Activated CD4-positive, CD25-positive, alpha-beta regulatory T cell treated with anti-CD3 and anti-CD28 coated beads, Interleukin-2, amount 50 U/mL, for 16 hours (primary cell): ENCODE measurements at places on chromosomes 5 and 9.

DNA sequence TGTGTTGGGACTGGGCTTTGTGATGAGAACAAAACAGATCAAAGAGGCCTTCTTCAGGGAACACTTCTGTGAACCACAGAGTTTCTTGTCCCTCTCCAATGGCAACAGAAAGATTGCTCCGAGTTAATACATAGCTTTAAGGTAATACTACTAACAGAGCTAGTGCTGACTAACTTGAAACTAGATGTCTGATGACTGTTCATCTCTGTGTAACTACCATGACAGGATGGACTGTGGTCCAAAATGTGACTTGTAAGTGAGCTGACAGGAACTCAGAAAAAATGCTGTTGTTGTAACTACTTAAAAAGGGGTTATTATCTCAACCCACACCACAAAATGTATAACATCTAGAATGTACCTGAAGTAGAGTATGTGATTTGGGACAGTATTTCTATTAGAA is 630.2 kb upstream of the DMAC1 start:
- DNase-seq: no peak

GRCh38 chr5:169202969-169203368 is 98.0 kb downstream of the SLIT3 start:
- DNase-seq: no peak

- DNase-seq: no peak
These were observed 49.7 kb upstream of the MAST4 start for GRCh38 chr5:66546541-66546940.

GRCh38 chr5:10629682-10630081 is 65.8 kb downstream of the ANKRD33B start:
- no peak for DNase-seq

GRCh38 chr9:35313916-35314315 is 152.1 kb downstream of the UNC13B start:
- no peak for DNase-seq

GRCh38 chr5:158303275-158303674 is 444.3 kb upstream of the CLINT1 start:
- DNase-seq: no peak

DNA sequence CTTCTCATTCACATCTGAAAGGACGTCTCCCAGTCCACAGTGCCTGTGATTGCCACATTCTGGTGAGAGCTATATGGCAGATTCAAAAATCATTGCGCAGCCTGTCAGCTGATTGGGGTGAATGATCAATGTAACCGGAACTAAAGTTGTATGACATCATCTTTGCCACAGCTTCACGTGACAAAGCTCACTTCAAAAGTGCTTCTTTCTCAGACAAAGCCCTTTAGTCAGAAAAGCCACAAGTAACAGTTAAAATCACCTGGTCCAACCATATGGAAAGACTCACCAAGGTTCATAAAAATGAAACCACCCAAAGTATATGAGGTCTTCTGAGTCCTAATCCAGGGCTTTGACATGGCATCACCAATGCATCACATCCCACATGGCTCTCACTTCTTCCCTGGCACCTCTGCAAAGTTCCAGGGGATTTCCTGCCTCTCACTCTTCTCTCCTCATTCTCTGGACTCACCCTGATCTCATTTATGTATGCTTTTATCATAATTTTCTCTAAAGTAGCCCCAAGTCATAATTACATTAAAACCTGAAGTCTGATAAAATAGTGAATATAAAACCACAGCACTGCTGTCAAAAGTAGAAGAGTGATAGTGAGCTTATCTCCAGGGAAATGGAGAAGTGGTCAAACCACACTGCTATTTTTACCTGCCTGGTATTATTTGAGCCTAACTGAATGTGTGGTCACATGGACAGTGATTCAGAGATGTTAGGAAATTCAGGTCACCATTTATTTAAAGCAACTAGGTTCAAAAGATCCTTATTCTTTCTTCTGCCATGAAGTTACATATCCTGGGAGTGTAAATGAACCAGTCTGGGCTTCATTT is 193.1 kb upstream of the PTGER4 start:
- peak; percentile 39 for DNase-seq

- no peak for DNase-seq
These were observed 8.3 kb downstream of the CAMK4 start for GRCh38 chr5:111232311-111233051.

DNA sequence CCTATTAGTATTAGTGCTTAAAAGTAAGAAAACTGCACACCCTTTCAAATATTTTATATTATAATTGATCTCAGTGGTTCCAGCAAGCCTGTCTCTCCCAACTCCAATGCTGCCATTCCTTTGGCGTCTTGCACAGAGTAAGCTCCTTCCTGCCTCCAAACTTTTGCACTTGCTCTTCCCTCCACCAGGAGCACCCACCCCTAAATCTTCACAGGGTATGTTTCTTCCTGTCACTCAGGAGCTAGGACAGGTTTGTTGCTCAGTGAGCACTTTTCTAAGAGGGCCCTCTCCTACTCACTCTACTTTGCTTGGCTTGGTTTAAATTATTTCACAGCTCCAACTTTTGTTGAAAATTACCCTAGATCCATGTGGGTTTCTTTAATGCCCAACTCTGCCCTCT is 189.1 kb upstream of the ADRA1B start:
- DNase-seq: no peak

- DNase-seq: no peak
These were observed at the start of gene FSTL4 for GRCh38 chr5:133612249-133612860. TSS of gene FSTL4 (minus strand) at chr5:133612541.

DNA sequence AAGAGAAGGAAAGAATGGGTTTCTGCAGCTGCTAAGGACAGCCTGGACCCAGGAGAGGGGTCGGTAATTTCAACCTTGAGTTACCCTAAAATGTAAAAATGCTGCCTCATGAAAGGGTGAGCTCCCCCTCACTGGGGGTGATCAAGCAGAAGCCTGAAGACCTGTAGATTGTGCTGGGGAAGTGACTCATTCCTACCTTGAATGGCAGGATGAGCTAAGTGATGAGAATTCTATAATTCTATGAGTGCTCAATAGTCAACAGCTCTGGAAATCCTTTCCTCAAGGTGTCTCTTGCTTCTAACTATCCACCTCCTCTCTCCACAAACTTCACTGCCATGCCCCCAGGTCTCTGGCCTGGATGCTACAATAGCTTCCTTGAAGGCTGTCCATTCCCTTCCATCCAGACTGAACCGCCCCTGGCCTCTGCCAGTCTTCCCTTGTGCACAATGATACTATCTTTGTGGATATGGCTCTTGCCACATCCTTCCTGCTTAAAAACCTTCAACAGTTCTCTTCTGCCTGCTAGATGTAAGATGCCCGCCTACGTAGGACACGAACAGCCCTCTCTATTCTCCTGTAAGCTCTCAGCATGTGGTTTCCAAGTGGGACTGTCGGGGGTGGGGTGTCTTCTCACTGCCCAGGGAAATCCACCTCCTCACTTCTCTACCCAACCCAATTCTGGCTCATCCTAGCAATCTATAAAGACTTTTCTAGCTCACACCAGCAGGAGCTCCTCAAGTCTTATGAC is 50.6 kb downstream of the PTPN3 start:
- no peak for DNase-seq

GRCh38 chr9:71624728-71625127 is 143.6 kb downstream of the CEMIP2 start:
- no peak for DNase-seq

GRCh38 chr9:7287986-7288385 is 511.6 kb downstream of the DMAC1 start:
- DNase-seq: no peak

DNA sequence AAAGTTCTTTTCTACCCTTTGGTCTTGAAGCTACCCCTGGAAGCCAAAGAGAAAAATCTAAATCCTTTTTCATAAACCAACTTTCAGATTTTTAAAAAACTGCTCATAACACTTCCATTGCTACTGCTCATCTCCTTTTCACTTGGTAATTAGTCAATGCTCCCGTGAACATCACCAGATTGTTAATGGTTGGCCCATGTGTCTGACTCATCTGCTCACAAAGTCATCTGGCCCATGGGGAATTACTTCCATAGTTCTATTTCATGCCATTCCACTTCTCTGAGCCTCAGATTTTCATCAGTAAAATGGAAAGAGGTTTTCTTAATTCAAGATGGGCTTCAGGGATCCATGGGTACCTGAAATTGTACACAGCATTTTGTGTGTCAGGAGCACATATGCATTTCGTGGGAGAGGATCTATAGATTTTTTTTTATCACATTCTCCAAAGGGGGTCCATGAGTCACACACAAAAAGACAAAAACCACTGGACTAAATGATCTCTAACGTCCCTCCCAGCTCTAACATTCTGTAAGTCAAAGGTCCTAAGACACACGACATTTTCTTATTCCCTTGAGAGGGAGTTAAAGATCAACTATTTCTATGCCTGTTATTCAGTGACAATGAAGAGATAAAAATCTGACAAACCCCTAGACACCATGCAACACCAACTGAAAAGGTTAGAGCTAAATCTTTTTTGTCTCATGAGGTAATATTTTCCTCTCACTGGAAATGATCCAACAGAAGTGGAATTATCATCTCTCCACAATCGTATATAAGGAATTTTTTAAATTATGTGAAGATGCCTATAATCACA is 75.4 kb downstream of the TEX10 start:
- DNase-seq: no peak

- DNase-seq: no peak
These were observed 196.5 kb upstream of the TBCA start for GRCh38 chr5:77972469-77973252.

- DNase-seq: no peak
These were observed 242.1 kb downstream of the FSTL4 start for GRCh38 chr5:133370036-133370831.

GRCh38 chr5:121296356-121296755 is 555.3 kb upstream of the FTMT start:
- DNase-seq: no peak

GRCh38 chr9:134919303-134919702 is 1.6 kb upstream of the FCN1 start:
- DNase-seq: no peak
